SW480 (cell line): ENCODE measurements at places on chromosomes 5 and 9.

DNA sequence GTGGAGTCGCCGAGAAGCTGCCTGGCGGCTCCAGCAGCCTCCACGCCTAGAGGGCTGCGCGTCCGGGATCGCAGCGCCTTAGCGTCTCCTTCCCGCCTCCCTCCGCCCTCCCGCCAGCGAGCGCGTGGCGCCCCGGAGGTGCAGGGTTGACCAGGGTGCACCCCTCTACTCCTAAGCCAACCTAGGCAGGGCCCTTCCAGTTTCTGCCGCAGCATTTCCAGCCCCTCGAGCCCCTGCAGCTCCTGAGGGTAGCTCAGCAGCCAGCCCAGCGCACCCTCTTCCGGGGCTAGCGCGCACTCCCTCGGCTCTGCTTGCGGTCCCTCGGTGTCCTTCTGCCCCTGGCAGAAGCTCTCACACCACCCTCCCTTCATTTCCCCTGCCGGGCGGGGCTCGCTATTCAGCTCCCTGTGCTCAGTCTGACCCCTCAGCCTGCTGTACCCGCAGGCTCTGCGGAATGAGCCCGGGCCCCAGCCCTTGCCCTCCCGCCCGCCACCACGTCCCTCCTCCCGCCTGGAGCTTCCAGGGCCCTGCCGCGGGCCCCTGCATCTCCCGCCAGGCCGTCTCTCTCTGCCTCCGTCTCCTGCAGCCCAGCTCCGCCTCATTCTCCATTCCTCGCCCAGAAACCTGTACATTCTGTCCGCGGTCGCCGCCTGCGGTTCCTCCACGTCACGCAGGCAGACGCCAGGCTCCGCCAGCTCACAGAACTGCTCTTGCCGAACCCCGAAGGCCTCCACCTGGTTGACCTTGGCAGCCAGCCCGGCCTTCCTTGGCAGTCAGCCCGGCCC, 61.8 kb downstream of the SPATA31C2 start:
- DNase-seq, result peak; percentile 76

- peak; percentile 8 for DNase-seq
Measured at GRCh38 chr5:128881502-128882018, 83.7 kb upstream of the SLC27A6 start.

- DNase-seq, result no peak
Measured at GRCh38 chr9:97480174-97480573, 21.3 kb upstream of the TMOD1 start.

DNA sequence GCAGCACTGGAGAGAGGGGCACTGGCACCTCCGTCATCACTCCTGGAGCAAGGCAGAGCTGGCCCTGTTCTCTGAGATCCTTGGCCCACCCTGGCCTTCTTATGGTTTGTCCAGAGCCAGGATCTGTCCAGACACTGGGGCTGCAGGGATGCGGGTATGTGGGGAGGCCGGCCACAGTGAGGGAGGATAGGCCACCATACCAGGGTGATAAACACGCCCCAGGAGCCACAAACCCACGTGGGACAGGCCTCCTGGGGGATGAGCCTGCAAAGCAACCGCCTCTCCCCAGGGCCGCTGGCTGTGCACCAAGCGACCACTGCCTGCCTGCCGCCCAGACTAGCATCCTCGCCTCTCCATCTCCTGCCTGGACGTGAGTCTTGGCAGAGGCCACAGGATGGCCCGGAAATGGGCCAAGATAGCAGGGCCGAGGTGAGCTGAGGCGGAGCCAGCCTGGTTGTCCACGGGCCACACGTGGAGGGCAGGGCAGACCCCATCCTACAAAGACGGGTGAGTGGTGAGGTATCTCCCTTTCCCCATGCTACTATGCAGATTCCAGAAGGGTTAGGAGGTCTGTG, 4.5 kb downstream of the OBP2A start:
- DNase-seq, result no peak

DNA sequence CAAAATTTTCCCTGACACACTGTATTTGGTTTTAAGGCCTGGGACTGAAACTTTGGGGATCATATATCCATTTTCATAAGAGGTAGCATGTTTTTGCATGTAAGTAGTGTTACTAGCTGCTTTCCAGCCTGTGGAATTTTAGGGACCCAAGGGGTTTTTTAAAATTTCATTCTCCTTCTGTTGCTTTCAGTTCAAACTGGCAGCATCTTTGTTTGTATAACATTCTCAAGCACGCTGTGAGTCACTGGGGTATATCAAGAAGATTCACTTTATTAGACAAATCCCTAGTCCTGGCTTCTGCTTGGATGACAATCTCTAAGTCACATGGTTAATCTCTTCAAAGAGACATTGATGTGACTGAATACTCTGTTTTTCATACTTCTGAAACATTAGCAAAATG, 479.0 kb downstream of the CYLC2 start:
- DNase-seq, result no peak

- DNase-seq, result no peak
Measured at GRCh38 chr9:106717686-106718085, 145.3 kb upstream of the ZNF462 start.

DNA sequence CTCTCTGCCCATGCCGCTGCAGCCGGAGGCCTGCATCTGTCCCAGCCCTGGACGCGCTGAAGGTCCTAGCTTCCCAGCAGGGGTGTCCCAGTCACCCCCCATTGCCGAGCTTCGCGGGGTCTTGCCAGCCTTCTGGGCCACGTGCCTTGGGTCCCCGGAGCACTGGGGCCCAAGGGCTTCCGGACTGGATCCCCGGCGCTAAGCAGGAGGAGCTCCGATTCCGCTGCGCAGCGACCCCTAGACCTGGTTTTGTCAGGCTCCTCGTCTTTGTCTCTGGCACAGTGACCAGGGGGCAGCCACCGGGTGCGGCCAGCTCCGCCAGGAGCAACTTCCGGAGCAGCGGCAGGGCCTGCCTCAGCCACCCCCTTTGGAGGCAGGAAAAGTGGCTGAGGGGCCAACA, 3.3 kb upstream of the IRX1 start:
- DNase-seq, result no peak
